Cardiac muscle cell (in vitro differentiated cells and primary cell): ENCODE measurements at places on chromosomes 3 and 15. TPM values are rescaled to one million over a fixed set of nuclear protein-coding genes. Genes with fewer than 3 reads are reported as not detected.

The ULK3 gene
- polyA plus RNA-seq = 40.0 and 54.6 TPM in 2 replicates

The STRIT1 gene
- not detected in 2 replicates for polyA plus RNA-seq

The MTFMT gene
- 26.6 and 31.8 TPM in 2 replicates for polyA plus RNA-seq

The SAXO2 gene
- polyA plus RNA-seq = 20.6 and 26.3 TPM in 2 replicates

The ZDHHC19 gene
- polyA plus RNA-seq = 0.26 and 1.1 TPM in 2 replicates

The ADAMTS7 gene
- polyA plus RNA-seq = 11.8 and 16.4 TPM in 2 replicates

The KLF15 gene
- polyA plus RNA-seq = 0.75 and 6.3 TPM in 2 replicates

The GOLGA8O gene
- polyA plus RNA-seq = not detected in 2 replicates

The CCR3 gene
- not detected in 2 replicates for polyA plus RNA-seq

The CLSTN2 gene
- 3.5 and 5.9 TPM in 2 replicates for polyA plus RNA-seq

The SNTN gene
- polyA plus RNA-seq = not detected in 2 replicates

The ACTL6A gene
- 58.3 and 62.5 TPM in 2 replicates for polyA plus RNA-seq

The TRIM42 gene
- not detected in 2 replicates for polyA plus RNA-seq

The CKMT1B gene
- 3.3 and 6.5 TPM in 2 replicates for polyA plus RNA-seq

The CLDN16 gene
- not detected in 2 replicates for polyA plus RNA-seq

The FOXL2 gene
- not detected in 2 replicates for polyA plus RNA-seq

The CCNDBP1 gene
- 82.4 and 104 TPM in 2 replicates for polyA plus RNA-seq
